Endothelial cell of umbilical vein (primary cell): ENCODE measurements at places on chromosomes 1 and 21. TPM values are rescaled to one million over a fixed set of nuclear protein-coding genes. Genes with fewer than 3 reads are reported as not detected.

Gene CD34
- total RNA-seq, result 115 and 174 TPM in 2 replicates

Gene HCRTR1
- 0.93 and 1.4 TPM in 2 replicates for total RNA-seq

Gene TNFRSF18
- not detected in 2 replicates for total RNA-seq

Gene PDZK1IP1
- total RNA-seq, result not detected in 2 replicates

Gene SPRR2B
- total RNA-seq, result not detected in 2 replicates

Gene TAL1
- 50.2 and 52.4 TPM in 2 replicates for total RNA-seq

Gene AMY2B
- 1.2 and 1.8 TPM in 2 replicates for total RNA-seq

Gene AGTRAP
- 40.3 and 41.6 TPM in 2 replicates for total RNA-seq

Gene UTS2
- total RNA-seq, result not detected in 2 replicates

Gene ROR1
- total RNA-seq, result 3.5 and 10.9 TPM in 2 replicates

Gene MAP10
- 1.9 and 2.0 TPM in 2 replicates for total RNA-seq

Gene SLAMF8
- total RNA-seq, result not detected in 2 replicates

Gene CD5L
- total RNA-seq, result not detected in 2 replicates

DNA sequence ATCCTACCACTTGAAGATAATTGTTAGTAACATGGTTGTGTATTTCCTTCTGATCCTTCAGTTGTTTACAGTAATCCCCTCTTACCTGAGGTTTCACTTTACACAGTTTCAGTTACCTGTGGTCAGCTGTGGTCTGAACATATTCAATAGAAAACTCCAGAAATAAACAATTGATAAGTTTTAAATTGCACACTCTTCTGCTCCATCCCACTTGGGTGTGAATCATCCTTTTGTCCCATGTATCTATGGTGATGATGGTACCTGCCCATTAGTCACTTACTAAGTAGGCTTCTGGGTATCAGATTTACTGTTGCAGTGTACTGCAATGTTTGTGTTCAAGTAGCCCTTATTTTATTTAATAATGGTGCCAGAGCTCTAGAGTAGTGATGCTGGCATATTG, 62.5 kb downstream of the OSBPL9 start:
- DNase-seq, result no peak

DNA sequence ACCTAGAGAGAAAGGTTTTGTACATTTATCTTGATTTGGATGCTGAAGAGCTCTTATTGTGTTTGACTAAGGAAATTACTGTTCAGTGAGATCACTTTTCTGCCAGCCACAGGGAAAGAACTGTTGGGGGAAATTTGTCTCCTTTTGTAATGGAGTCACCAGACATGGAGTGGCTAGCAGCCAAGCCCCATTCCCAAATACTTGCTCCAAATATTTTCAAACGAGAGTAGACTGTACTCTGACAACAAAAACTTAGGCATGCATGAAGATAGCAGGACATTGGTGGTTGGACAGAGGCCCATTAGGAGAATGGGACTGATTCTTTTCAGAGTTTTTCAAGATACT, 21.1 kb downstream of the IPO9 start:
- DNase-seq, result peak; percentile 92

DNA sequence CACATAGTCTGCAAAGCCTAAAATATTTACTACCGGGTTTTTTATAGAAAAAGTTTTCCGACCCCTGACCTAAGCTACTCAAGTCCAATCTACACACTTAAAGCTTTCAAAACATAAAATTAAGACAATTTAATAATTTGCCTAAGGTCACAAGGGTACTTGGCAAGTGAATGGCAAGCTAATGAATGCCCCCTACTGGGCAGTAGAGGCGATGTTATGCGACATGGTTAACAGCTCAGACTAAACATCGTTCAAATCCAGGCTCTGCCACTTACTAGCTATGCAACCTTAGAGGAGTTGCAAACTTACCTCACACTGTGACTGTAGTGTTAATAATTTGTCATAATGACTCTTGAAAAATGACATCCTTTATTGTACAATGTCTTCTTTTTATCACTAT, 317.2 kb upstream of the NFIA start:
- DNase-seq, result peak; percentile 49

DNA sequence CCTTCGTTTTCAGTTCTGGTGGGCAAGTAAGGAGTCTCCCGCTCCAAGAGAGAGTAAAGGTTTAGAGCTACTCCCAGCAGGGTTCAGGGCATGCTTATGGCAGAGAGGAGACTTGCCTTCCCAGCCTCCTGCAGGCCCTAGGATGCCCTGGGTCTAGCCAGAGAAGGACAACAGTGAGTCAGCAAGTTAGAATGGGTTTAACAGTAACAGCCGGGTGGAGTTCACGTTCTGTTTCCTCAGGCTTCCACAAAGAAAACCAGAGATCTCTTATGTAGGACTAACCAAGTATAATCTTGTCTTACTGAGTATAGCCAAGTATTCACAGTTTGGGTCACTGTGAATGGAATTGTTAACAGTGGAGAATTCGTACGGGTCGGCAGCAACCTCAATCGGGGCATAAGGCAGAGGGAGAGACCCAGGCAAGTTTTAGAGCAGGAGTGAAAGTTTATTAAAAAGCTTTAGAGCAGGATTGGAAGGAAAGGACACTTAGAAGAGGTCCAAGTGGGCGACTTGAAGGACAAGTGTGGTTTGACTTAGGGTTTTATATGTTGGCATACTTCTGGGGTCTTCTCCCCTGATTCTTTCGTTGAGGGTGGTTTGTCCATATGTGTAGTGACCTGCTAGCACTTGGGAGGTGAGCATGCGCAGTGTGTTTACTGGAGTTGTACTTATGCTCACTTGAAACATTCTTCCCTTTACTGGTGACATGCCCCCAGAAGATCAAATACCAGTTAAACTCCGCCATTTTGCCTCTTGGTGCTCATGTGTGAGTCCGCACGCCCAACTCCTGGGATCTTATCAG, 4.5 kb downstream of the OVAAL start:
- peak; percentile 65 for DNase-seq

- DNase-seq, result no peak
Observed at GRCh38 chr1:207903053-207903452, 7.9 kb downstream of the CD34 start.

DNA sequence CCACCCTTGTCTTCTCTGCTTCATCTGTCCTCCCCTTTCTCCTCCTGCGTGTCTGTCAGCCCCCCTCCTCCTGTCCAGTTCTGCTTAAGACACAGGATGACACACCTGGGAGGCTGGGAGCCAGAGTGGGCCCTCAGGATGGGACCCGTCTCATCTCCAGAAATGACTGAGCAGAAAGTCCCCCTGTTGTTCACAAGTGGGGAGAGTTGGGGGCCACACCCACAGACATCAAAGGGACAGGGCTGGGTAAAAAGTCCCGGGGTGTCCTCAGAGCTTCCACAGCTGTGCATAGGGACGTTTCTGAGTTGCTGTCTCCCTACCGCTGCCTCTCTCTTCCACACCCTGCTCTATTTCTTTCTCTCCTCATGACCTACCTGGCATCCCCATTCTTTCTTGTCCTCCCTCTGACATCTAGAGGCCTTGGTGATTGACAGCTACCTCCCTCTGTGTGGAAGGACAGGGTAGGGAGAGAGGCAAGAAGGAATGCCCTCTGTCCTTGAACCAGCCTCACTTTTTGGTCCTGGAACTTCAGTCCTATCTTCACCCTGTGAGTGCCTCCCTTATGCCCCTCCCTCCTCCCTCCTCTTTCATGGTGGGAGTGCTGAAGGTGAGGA, 19.5 kb upstream of the SH2D2A start:
- DNase-seq, result no peak

DNA sequence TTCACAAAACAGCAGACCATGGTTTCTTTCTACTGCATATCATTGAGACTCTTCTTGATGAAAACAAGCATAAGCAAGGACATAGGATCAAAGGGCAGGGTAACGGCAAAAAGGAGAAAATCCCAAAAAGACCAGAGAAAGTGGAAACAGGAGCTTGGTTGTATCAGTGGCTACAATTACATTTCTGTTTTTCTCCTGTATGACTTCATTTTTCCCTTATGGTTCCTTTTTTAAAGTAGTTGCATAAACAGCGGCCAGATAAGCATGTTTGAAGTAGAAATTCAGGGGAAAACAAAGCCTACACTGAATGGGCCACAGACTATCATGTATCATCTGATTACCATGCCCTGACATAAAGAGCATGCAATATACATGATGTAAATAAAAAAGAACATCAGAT, 4.6 kb downstream of the EGLN1 start:
- peak; percentile 54 for DNase-seq

- no peak for DNase-seq
Observed at GRCh38 chr1:91765293-91765692, 120.7 kb downstream of the TGFBR3 start.

GRCh38 chr1:11362547-11363021, 89.6 kb downstream of the UBIAD1 start:
- DNase-seq, result no peak

- DNase-seq, result no peak
Observed at GRCh38 chr1:59098655-59099054, 198.2 kb upstream of the FGGY start.

- DNase-seq, result no peak
Observed at GRCh38 chr1:31696242-31696641, 7.6 kb downstream of the COL16A1 start.

DNA sequence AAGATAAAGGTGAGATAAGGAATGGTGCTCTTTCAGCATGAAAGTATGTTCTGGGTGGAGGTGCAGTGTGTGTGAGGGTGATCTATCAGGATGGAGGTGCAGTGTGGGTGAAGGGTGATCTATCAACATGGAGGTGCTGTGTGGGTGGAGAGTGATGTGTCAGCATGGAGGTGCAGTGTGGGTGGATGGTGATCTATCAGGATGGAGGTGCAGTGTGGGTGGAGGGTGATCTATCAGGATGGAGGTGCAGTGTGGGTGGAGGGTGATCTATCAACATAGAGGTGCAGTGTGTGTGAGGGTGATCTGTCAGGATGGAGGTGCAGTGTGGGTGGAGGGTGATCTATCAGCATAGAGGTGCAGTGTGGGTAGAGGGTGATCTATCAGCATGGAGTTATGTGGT, 12.3 kb upstream of the MAP10 start:
- DNase-seq, result no peak

GRCh38 chr21:36169470-36170128, 13.0 kb downstream of the DOP1B start:
- no peak for DNase-seq

DNA sequence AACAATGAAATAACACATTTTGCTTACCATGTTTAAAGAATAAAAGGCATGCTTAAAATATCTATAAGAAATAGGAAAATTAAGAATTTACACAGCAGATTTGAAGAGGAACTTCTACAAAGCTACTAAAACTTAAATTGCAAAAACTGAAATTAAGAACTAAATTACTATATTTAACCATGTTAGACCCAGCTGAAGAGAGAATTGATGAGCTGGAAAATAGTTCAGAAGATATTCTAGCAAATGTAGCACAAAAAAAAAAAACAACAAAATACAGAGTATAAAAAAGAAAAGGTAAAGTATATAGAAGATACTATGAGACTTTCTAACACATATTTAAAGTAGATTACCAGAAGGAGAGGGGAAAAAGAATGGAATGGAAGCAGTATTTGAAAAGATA, 82.8 kb upstream of the ST6GALNAC5 start:
- DNase-seq, result no peak

- no peak for DNase-seq
Observed at GRCh38 chr1:69551476-69552324, 16.0 kb upstream of the LRRC7 start.
